Ovary (tissue), 10 donors: ENCODE measurements at places on chromosomes 7 and 10. TPM values are rescaled to one million over a fixed set of nuclear protein-coding genes. Genes with fewer than 3 reads are reported as not detected.

DNA sequence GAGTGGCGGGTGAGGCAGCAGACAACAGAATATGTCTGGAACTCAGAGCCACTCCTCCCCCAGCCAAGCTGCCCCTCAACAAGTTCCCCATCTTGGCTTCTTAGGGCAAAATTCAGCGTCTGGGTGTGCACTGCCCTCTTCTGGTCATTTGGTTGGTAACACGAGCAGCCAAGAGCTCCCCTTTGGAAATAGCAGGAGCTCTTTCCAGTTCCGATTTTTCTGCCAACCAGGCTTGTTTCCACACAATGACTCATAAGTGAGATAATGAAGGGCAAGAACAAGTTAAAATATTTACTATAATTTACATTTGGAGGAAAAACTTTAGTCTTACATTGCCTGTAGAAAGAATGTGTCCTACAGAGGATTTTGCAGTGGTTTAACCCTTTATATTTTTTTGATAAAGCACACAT, 70.5 kb downstream of the ADCYAP1R1 start:
- H3K4me3 ChIP-seq, result no peak overlapping the region
- peak; percentile 72 for DNase-seq
- H3K36me3 ChIP-seq, result no peaks in the 10 kb centered on the region
- H3K27me3 ChIP-seq, result no peaks in the 10 kb centered on the region
- H3K27ac ChIP-seq, result no peak overlapping the region
- H3K4me1 ChIP-seq, result peaks cover 4% of the 10 kb centered on the region

The HPSE2 gene
- total RNA-seq, result not detected

GRCh38 chr7:97418312-97418711, 300.8 kb downstream of the SDHAF3 start:
- no peak overlapping the region for H3K4me3 ChIP-seq
- no peaks in the 10 kb centered on the region for H3K4me1 ChIP-seq
- no peaks in the 10 kb centered on the region for H3K27me3 ChIP-seq
- no peak for DNase-seq

The PRKG1 gene
- total RNA-seq, result 15.7 TPM

DNA sequence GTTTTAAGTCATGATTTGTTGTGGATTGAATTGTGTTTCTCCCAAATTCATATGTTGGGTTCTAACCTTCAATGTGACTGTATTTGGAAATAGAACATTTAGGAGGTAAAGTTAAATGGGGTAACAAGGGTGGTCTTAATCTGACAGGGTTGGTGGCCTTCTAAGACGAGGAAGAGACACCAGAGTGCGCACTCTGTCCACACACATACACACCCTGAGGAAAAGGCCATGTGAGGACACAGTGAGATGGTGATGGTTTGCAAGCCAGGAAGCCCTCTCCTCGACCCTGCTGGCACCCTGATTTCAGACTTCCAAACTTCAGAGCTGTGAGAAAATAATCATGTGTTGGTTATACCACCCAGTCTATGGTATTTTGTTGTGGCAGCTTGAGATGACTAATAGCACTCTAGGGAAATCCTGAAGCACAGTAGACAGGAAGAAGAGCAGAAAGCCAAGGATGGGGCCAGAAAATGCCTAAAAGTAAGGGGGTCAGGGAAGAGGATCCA, 28.0 kb upstream of the SEM1 start:
- H3K36me3 ChIP-seq, result no peaks in the 10 kb centered on the region
- DNase-seq, result no peak
- H3K27ac ChIP-seq, result no peak overlapping the region
- no peak overlapping the region for H3K4me3 ChIP-seq

DNA sequence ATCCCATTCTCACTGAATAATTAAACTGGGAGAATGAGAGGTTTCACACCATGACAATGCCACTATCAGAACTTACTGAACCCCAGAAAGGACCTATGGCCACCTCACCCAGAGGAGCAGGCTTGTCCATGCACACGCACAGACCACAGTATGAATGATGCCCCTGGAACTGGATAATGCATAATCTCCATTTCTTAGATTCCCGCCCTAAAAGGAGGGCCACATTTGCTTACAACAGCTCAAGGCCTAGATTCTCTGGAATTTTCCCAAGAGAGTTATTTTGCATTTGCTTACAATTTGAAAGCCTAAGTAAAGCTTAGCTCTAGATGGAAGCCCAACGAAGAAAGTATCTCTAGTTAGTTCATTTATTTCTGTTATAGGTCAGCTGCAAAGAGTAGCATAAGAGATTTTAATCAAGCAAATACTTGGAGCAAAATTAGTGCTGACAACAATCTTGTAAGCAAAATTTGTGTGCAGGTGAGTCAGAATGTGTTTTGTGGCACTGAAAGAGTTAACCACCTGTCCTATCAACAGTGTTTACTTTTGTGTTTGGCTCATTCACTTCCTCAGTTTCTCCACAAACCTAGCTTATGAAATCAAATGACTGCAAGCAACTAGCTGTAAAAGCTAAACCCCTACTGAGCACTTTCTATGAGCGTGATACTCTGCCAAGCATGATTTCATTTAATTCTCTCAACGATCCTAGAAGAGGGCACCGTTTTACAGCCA, 32.1 kb downstream of the ELMO1 start:
- no peak overlapping the region for H3K4me3 ChIP-seq
- no peak overlapping the region for H3K27ac ChIP-seq
- no peaks in the 10 kb centered on the region for H3K36me3 ChIP-seq
- no peaks in the 10 kb centered on the region for H3K27me3 ChIP-seq
- H3K4me1 ChIP-seq, result peaks cover 4% of the 10 kb centered on the region

DNA sequence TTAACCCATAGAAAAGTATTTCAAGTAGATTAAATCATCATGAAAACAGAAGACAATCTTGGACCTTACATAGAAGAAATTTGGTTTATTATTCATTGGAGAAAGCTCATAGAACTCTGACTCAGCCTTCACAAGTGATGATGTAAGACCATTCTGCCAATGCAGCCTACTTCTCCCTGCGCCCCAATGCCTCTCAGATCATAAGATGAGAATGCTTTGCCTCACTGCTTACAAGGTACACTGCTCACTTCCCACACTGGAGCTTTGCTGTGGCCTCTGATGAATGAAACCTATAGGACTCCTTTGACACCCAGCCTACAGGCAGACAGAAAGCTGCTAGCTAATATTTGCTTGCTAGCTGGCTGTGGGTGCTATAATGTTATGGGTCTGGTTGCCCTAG, 569.4 kb upstream of the STEAP1 start:
- H3K4me3 ChIP-seq, result no peak overlapping the region
- no peaks in the 10 kb centered on the region for H3K4me1 ChIP-seq
- H3K27me3 ChIP-seq, result no peaks in the 10 kb centered on the region
- no peak for DNase-seq
- H3K27ac ChIP-seq, result no peak overlapping the region
